NCI-H526 (cell line): ENCODE measurements at places on chromosomes 11 and 22.

DNA sequence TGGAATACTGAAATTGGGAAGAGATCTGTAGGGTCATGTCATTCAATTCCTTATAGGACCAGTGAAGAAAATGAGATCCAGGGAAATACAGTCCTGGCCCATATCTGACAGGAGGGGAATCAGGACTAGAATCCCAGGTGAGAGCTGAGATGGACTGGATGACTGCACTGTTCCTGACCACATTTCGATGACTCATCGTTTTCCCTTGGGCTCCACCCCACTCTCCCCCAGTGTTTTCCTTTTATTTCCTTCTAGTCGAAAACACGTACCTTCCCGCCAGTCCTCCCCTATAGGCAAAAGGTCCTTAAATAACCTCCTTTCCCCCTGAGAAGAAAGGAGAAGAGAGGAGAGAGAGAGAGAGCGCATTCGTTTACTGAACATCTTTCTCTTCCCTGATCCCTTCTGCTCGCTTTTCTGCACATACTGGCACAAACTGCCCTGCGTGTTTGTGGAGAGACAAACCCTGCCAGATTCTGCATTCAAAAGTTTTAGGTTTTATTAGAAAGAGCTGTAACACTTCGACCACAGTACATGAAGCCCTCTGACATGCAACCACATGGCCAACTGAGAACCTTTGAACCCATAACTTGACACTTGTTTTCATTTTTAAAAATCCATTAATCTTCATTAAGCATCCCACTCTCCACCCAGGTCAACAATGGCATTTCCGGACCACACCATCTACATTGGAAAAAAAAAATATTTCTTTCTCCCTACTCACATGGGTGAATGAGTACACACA, 565.7 kb downstream of the METTL15 start:
- no peak for DNase-seq

GRCh38 chr11:93143186-93143585, 54.6 kb downstream of the SLC36A4 start:
- DNase-seq: no peak

GRCh38 chr11:830295-831117, 2.2 kb upstream of the CD151 start:
- peak; percentile 71 for DNase-seq

DNA sequence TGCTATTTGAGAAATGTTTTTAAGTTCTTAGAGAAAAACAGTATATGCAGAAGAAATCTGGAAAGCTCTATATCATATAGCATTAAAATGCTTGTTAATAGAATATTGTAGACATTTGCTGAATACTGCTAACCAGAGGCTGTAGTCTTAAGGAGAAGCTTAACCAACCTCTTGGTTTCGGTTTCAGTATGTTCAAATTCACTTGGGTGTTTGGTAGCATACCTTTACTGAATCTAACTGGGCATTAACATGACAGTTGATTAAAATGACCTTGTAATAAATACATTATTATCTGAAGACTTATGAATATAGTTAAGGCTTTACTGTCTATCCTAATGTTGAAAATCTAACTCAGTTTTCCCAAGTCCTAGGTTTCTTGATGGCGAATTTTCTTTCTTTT, 5.4 kb downstream of the PCF11 start:
- no peak for DNase-seq

DNA sequence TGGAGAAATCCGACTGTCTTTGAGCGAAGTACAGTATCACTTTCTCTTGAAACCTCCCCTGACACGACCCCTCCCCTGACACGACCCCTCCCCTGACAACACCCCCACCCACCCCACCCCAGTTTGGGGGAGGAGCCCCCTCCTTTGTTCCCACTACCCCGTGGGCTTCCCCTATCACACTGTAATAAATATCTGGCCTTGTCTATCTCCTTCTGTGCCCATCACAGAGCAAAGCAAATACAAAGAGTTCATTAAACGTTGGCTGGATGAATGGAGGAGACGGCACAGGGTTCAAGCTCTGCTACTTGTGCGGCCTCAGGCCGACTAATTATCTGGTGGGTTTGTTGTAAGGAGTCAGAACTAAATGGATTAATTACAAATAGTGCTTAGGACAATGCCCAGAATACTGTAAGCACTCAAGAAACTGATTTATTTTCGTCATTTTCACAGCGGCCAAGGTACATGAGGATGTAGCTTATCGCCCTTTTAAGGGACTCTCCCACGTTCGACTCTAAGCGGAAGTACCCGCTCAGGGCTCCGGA, 628 bp upstream of the GGA1 start:
- no peak for DNase-seq

- no peak for DNase-seq
Observed at GRCh38 chr11:119222891-119223290, 16.8 kb downstream of the CBL start.

DNA sequence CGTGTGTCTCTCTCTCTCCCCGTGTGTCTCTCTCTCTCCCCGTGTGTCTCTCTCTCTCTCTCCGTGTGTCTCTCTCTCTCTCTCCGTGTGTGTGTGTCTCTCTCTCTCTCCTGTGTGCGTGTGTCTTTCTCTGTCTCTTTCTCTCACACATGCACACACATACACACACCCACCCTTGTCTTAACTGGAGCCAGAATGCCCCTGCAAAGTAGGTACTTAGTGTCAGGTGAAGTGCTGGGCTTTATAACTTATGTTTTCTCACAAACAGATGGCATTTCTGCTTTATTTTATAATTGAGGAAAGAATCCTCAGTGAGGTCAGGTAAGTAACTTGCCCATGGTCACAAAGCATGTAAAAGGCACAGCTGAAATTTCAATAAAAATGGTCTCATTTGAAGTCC, 106.0 kb downstream of the CSNK2A3 start:
- DNase-seq: no peak
